ENCODE measurements at places on chromosomes 7 and 10.

GRCh38 chr7:12350971-12351370 is 52.7 kb downstream of the VWDE start:
- DNase-seq, result no peak

DNA sequence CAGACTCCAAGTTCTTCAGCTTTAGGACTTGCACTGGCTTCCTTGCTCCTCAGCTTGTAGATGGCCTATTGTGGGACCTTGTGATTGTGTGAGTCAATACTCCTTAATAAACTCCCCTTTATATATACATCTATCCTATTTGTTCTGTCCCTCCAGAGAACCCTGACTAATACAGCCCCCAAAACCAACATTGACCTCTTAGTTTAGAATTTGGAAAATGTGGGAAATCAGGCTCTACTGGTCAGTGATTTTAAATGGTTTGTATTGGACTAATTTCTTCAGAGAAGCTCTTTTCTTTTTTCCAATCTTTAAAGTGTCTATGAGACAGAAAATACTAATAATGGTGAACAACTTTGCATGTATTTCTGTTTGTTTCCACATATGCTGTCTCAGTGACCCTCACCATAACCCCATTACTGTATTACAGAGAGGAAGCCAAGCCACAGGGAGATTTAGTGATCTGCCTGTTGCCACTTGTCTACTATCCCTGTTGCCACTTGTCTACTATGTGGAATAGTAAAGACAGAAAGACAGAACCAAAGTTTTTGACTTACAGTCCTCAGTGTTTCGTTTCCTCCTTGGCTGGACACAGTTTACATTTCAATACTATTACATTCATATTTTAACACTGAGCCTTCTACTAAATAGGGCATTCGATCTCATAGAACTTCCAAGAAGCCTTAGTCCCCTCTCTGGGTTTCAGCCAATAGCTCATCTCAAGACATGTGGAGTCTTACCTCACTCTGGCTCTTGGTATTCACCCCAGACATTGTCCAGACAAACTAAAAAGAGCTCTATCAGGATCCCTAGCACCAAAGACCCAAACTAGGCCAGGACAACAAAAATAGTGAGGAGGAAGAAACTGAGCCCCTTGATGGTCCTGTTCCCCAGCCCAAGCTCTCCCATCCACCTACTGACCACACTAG is 121.0 kb downstream of the AKR1D1 start:
- no peak for DNase-seq

- no peak for DNase-seq
These were observed 103.5 kb upstream of the FERD3L start for GRCh38 chr7:19248681-19249080.

GRCh38 chr7:2437537-2438148 is 34.2 kb downstream of the CHST12 start:
- DNase-seq, result no peak

DNA sequence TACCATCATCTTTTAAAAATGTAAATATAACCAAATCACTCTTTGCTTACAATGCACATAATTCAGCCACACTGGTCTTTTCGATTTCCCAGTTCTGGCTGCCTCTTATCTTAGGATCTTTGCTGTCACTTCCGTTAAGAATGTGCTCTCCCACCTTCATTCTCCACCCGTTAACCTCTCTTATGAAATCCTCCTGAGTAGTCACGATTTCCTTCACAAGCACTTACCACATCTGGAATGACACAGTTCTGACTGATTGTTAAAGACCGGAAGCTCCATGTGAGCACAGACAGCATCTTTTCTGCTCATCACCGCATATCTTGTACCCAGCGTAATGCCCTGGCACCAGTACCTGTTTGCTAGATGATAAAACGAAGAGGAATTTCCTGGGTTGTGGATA is 84.3 kb downstream of the CUL2 start:
- no peak for DNase-seq

GRCh38 chr10:111023060-111023459 is 53.8 kb upstream of the ADRA2A start:
- no peak for DNase-seq

- DNase-seq, result no peak
These were observed 370 bp downstream of the TMEM60 start for GRCh38 chr7:77797734-77798393.

DNA sequence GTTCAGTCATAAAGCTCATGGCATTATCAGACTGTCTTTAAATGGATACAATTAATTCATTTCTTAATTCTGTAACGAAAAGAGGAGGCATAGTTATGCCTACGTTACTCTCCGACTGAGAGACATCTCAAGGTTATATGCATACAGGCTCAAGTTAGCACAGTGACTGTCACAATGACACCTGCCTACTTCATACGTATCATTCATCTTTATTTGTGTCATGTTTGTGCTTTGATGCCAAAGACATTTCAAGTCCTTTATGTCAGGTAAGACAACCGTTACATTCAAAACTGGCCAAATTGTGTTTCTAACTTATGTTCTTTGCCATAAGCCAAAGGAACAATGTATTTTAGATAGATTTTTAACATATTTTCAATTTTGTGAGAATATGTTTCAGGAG is 328.8 kb upstream of the NRG3 start:
- DNase-seq, result no peak

DNA sequence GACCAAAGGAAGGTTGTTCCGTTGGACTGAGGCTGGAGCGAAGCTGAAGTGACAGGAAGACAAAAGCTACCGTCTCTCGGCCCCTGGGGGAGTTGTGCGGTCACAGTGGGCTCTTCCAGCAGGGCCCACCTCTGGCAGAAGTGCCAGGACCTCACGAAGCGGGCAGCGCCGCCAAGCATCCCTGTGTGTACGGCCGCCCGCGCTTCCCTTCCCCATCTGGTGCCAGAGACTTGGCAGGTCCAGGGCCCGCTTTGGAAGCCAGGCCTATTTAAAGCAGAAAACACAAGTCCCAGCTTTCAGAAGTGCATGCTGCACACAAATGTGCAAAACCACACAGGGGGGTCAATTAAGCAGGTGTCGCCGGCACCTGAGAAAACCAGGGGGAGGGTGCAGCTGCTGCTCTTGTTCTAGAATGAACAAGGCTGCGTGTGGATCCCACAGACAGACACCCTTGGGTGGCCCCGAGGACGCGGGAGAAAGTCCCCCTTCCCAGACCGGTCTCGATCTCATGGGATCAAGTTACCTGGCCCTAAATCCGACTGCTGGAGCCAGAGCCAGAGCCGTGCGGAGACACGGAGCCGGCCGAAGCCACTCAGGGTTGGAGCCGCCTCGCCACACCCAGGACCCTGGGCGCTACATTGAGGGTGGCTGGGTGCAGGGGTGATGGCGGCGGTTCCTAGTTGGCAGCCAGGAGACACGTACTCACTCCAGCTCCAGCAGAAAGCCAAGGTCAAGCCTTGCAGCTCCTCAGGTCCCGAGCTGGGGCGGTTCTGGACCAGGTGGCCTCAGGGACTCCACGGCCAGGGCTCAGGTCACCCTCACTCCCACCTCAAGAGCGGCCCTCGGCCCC is 51.8 kb upstream of the PPP2R2D start:
- DNase-seq, result no peak

GRCh38 chr7:47935336-47935735 is 12.9 kb downstream of the PKD1L1 start:
- no peak for DNase-seq

GRCh38 chr7:116653646-116654045 is 18.4 kb upstream of the MET start:
- no peak for DNase-seq

DNA sequence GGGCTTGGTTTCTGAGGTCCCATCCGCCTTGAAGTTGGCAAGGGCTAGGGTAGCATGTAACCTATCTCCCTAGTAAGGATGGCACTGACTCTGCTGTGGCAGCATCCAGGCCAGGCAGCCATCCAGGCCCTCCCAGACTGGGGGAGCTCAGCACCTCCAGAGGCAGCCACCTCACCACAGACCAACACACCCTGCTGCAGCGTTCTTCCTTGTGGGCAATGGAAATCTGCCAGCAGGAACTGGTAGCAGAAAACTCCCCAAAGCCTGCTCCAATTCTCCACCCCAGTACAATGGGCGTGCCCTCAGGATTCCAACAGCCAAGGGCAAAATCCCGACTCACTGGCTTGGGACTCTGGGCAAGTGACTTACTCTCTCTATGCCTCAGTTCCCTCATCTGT is 27.5 kb downstream of the DLG5 start:
- no peak for DNase-seq

- DNase-seq, result no peak
These were observed 51.4 kb upstream of the SMNDC1 start for GRCh38 chr10:110355922-110356627.

GRCh38 chr10:29826801-29827450 is 192.2 kb upstream of the SVIL start:
- no peak for DNase-seq

- DNase-seq, result no peak
These were observed 2.7 kb downstream of the CCDC136 start for GRCh38 chr7:128794436-128794835.

DNA sequence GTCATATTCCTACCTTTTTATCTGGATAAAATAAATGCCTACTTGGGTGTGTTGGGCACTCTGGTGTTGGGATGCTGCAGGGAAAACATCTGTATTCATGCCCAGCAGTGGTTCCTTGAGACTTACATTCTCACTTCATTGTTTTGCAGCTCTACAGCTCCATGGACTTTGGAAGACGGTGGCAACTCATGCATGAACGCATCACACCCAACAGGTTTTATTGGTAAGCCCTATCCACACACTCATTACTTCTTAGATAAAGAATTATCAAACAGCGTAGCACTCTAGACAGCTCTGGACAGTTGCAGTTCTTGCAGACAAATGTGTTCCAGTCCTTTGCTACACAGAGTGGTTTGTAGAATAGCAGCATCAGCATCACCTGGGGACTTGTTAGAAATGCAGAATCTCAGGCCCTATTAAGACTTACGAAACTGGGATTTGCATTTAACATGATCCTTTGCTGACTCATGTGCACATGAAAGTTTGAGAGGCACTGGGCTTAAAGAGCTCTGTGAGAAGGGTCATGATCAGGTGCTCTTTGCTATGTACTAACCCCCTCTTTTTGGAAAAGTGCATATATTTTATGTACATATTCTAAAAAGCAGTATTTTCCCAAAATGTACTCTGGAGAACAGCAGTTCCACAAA is 401.9 kb downstream of the SORCS3 start:
- DNase-seq, result no peak

- peak; percentile 29 for DNase-seq
These were observed 7.3 kb upstream of the KLHDC10 start for GRCh38 chr7:130063036-130063435.

DNA sequence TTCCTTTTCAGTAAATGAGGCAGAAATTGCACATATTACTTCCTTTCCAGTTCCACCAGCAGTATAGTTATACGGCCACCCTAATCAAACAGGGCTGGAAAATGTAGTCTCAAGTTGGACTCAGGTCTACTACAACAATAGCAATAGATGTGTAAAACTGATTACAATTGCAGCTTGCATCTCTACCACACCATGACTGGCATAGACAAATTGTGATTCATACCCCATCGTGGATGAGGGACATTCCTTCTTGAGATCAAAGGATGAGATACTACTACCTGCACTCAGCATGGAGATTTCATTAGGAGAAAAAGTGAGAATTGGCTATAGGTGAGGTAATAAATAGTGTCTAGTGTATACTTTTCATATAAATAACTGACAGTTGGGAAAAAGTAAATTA is 1220.8 kb downstream of the TYW1 start:
- no peak for DNase-seq

- no peak for DNase-seq
These were observed 272.7 kb downstream of the CELF2 start for GRCh38 chr10:11290156-11290890.

- DNase-seq, result no peak
These were observed 57.3 kb downstream of the COPG2 start for GRCh38 chr7:130611218-130611617.

- no peak for DNase-seq
These were observed 31.1 kb upstream of the RHEB start for GRCh38 chr7:151550656-151551286.

DNA sequence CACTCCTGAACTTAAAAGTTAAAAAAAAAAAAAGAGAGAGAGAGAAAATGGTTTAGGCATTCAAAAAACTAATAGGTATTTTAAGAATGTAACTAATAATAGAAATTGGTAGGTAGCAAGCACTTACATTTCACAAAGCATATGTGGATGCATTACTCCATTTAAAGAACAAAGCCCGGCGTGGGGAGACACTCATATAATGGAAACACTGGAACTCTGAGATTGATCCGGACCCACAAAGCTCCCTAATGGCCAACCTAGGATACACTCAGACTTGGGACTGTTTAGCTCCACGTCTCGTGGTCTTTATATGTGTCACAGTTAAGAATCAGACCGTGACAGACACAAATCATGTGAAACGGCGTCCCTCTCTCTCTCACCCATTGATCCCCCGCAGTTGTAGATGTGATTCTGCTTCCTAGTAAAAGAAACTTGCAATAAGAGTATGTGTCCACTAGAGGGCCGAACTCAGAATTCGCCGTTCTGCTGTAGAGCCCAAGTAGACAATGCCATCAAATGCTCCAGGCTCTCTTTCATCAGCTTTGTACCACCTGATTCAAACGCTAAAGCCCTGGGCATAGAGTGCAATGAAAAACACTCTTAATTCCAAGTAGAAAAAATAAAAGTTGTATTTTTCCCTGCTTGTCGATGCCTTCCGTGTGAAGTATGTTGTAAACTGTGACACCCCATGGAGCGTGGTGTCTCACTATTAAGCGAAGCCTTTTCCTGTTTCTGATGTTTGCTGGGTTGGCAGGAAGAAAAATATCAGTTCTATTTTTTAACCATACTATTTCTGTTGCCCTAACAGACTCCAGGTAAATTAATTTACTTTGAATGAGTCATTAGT is 429.0 kb upstream of the MTPN start:
- DNase-seq, result peak; percentile 56

- DNase-seq, result no peak
These were observed 35.4 kb downstream of the CROT start for GRCh38 chr7:87380905-87381304.

DNA sequence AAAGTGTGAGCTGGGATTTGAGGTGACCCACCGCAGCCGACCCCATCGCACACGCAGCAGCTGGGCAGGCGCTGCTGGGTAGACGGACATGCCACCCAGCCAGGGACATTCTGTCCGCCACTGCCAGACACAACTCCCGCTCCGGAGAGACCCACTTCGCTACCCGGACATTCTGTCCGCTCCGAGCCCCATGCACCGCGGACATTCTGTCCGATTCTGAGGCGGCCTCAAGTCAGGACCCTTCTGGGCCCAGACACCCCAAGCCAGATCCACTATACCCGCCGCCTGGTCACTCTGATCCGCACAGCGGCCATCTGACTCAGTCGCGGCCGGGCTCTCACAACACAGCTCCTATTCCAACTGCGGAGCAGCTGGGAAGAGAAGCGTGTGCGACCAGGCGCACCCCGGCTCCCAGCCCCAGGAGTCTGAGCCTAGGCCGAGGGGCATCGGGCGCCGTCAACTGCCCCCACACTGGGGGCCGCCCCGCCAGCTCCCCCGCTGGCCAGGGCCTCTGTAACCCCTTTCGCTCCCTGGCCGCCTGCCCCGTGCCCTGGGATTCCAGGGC is 763 bp downstream of the PITX3 start:
- no peak for DNase-seq

DNA sequence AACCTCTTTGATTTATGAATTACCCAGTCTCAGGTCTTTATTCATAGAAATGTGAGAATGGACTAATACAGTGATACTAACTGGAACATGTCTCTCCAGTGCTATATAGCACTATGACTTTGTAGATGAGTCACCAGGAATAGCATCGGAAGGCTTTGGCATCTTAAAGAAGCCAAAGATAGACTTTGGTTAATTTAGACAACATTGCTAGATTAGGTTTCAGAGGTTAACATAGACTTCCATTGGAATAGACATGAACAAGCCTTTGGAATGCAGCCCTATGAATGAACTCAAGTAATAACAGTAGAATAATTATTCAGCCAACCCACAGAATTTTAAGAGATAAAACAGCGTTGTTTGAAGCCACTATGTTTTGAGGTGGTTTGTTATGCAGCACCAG is 169.2 kb downstream of the HGF start:
- DNase-seq, result no peak
